ENCODE measurements at places on chromosomes 7 and 10.

DNA sequence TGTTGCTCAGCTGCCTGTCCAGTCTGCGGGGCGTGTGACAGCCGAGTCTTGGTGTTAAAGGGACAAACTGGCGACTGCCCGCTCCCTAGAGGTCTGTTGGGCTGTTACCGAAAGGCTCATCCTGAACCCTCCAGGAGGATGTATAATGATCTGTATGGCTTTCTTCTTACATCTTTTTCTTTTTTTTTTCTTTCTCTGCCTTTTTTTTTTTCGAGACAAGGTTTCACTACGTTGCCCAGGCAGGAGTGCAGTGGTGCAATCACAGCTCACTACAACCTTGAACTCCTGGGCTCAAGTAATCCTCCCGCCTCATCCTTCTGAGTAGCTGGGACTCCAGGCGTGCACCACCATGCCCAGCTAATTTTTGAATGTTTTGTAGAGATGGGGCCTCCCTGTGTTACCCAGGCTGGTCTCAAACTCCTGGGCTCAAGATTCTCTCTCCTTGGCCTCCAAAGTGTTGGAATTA, 857 bp downstream of the INTS15 start:
- DNase-seq: no peak

DNA sequence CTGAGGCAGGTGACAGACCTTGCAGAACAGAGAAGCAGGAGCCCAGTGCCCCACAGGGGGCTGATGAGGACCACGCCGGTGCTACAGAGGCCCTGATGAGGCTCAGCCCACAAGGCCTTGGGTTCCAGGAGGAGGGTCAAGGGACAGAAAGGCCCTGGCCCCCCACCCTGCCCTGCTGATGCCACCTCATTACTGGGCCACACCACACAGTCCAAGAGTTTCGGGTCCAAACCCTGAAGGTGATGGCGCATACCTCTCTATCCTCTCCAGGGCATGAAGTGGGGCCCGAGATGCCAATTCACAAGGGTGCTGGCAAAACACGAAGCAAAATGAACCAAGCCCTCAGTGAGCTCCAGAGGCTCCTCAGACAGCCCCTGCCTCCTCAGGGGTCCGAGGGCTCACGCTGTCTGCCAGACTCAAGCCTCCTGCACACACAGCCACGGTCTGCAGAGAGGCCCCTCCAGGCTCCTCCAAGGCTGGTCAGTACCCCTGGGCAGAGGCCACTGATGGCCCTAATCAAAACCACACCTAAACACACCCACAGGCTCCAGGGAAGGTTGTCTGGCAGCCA, 32.3 kb downstream of the RASGEF1A start:
- DNase-seq: no peak

- DNase-seq: no peak
Observed at GRCh38 chr7:130441408-130441869, 623 bp upstream of the CEP41 start.

GRCh38 chr7:43362652-43363034, 220.3 kb upstream of the STK17A start:
- DNase-seq: no peak

DNA sequence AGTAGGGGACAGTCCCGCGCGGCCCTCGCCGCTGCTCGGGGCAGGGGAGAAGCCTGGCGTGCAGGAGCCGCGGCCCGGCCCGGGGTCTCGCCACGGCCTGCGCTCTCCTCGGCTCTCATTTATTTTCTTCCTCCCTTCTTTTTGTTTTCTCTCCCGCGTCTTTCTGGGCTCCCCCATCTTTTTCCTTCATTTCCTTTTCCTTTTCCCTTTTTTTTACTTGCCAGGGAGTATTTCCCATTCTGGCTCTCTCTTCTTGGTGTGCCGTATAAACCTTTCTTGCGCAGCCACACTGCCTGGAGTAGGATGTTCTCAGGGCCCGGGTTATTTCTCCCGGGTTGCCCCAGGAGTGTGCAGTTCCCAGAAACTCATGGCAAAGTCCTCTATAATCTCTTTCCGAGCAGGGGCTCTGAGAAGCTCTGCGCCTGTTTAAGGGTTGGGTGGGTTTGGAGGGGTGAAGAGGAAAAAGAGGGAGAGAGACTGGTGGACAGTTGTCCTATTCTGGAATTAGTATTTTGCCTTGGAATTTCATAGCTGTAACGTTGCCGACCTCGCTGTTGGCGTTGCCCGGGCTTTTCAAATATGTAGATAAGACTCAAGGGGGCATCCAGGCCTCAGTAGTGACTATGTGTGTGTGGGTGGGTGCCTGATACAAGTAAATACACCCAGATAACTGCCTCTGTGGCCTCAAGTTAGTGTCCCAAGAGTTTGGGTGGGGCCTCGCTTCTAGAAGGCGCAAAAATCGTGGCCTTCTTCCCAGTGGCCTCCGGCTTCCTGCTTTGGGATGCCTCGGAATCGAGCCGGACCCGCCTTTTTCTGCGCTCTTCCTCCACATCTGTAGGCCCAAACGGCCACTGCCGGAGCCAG, 4.3 kb upstream of the ZNF503 start:
- no peak for DNase-seq

DNA sequence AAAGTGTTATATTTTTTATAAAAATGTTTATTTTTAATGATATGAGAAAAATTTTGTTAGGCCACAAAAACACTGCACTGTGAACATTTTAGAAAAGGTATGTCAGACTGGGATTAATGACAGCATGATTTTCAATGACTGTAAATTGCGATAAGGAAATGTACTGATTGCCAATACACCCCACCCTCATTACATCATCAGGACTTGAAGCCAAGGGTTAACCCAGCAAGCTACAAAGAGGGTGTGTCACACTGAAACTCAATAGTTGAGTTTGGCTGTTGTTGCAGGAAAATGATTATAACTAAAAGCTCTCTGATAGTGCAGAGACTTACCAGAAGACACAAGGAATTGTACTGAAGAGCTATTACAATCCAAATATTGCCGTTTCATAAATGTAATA, 64.8 kb upstream of the CAPZA2 start:
- DNase-seq: no peak

All from CMK (cell line).